Aorta (tissue), 5 donors: ENCODE measurements at places on chromosomes 3 and 15. TPM values are rescaled to one million over a fixed set of nuclear protein-coding genes. Genes with fewer than 3 reads are reported as not detected.

GRCh38 chr3:23915537-23916108 lies 1.2 kb downstream of the NKIRAS1 start:
- peak overlapping the region; percentile 83 for H3K4me3 ChIP-seq
- DNase-seq: no peak
- peaks cover 8% of the 10 kb centered on the region for H3K4me1 ChIP-seq
- H3K36me3 ChIP-seq: peaks cover 4% of the 10 kb centered on the region

DNA sequence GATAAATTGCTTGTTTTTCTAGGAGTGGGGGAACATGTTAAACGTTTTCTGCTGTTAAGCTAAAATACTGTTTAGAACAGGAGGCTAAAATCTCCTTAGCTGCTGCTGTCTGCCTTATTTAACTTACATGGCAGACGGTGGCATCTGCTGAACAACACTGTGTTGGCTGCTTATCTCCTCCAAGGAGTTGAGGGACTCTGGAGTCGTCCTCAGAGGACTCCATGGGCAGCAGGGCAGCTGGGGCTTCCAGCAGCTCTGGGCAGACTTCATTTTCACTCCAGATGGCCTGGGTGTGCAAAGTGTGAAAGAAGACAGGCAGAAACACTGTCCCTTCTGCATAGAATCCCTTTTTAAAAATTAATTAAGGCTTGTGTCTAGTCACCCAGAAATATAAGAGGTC lies 52.9 kb upstream of the NUDT16 start:
- H3K27me3 ChIP-seq: no peaks in the 10 kb centered on the region
- no peaks in the 10 kb centered on the region for H3K4me1 ChIP-seq
- no peak overlapping the region for H3K4me3 ChIP-seq
- DNase-seq: no peak

- no peaks in the 10 kb centered on the region for H3K4me1 ChIP-seq
- H3K36me3 ChIP-seq: no peaks in the 10 kb centered on the region
- no peak overlapping the region for H3K4me3 ChIP-seq
- H3K27me3 ChIP-seq: no peaks in the 10 kb centered on the region
- DNase-seq: peak; percentile 93
Observed at GRCh38 chr15:65101411-65101890, 13.5 kb downstream of the UBAP1L start.

GRCh38 chr3:156750191-156750873 lies 75.8 kb upstream of the LEKR1 start:
- no peak for DNase-seq
- H3K4me1 ChIP-seq: no peaks in the 10 kb centered on the region
- no peaks in the 10 kb centered on the region for H3K27me3 ChIP-seq
- no peaks in the 10 kb centered on the region for H3K36me3 ChIP-seq

GRCh38 chr15:28002136-28002861 lies 96.8 kb downstream of the OCA2 start:
- no peak overlapping the region for H3K4me3 ChIP-seq
- DNase-seq: no peak
- no peaks in the 10 kb centered on the region for H3K4me1 ChIP-seq
- no peaks in the 10 kb centered on the region for H3K36me3 ChIP-seq
- H3K27me3 ChIP-seq: no peaks in the 10 kb centered on the region

- H3K27ac ChIP-seq: no peak overlapping the region
- H3K27me3 ChIP-seq: no peaks in the 10 kb centered on the region
- H3K4me1 ChIP-seq: no peaks in the 10 kb centered on the region
- no peak overlapping the region for H3K4me3 ChIP-seq
- no peaks in the 10 kb centered on the region for H3K36me3 ChIP-seq
- peak; percentile 92 for DNase-seq
Observed at GRCh38 chr15:81023483-81024264, 23.0 kb downstream of the TLNRD1 start.

GRCh38 chr3:126472277-126473006 lies 3.2 kb downstream of the ZXDC start:
- DNase-seq: peak; percentile 90
- H3K36me3 ChIP-seq: peaks cover 7% of the 10 kb centered on the region
- H3K4me1 ChIP-seq: no peaks in the 10 kb centered on the region
- no peak overlapping the region for H3K27ac ChIP-seq
- no peak overlapping the region for H3K4me3 ChIP-seq

DNA sequence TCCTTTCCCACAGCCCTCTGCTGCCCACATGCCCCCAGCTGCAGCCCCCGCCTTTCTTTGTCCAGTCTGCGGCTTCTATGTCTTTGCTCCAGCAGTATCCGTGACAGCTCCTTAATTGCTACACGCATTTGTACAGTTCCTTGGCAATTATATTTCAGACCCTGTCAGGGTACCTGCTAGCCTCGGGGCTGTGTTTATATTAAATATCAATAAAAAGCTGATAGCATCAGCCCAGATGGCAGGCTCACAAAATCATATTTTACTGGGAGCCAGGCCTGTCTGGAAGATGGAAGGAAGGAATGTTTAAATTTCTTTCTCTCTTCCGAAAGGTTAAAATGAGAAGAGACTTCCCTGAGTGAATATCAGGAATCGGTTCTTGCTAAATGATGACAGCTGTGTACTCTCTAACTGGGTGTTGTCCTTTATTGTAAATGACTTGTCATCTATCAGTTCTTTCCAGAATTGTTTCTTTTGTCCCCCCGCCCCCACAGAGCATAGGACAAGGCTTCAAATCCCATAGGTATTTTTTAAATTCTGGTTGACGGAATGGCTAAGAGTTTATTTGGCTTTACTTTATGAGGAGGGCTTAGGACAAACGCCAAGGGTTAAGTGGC lies 378.1 kb downstream of the LRTM1 start:
- no peak overlapping the region for H3K4me3 ChIP-seq
- H3K36me3 ChIP-seq: no peaks in the 10 kb centered on the region
- no peak overlapping the region for H3K27ac ChIP-seq
- DNase-seq: no peak

DNA sequence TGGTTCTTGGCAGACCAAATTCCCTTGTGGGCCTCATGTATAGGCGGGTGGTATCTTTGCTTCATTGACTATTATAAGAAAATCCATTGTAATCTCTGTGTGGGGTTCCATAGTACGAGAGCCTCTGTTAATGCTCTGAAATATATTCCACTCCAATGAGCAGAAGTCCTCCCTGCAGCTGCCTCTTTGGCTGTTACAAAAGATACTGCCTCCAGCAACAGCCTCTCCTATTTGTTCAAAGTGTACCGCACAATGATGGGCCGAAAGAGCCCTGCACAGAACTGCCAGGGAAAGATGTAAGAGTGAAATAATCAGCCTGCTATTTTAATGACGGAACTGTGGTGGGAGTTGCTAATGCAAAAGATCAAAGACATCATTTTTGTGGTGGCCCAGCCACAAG lies 48.9 kb downstream of the GRK7 start:
- H3K36me3 ChIP-seq: peaks cover 2% of the 10 kb centered on the region
- no peaks in the 10 kb centered on the region for H3K27me3 ChIP-seq
- no peak overlapping the region for H3K4me3 ChIP-seq
- no peak overlapping the region for H3K27ac ChIP-seq
- no peak for DNase-seq

DNA sequence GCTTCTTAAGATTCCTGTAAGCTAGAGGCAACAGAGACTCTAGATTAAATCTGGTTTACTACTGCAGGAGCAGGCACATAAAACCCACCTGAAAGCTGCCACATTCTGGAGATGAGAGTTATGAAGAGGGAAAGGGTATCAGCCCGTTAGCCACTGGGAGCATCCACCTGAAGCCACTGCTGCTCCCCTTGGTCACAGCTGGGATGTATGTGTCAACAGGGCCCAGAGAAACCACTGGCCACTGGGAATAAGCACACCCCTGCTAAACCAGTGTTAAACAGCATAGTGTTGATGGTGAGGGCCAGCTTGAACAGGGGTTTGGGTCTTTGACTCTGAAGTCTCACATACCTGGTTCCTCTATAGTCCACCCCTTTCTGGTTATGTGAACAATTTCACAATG lies 10.9 kb downstream of the SLCO2A1 start:
- no peaks in the 10 kb centered on the region for H3K27me3 ChIP-seq
- no peak overlapping the region for H3K27ac ChIP-seq
- H3K4me3 ChIP-seq: no peak overlapping the region

- no peak for DNase-seq
- no peak overlapping the region for H3K4me3 ChIP-seq
- no peaks in the 10 kb centered on the region for H3K4me1 ChIP-seq
Observed at GRCh38 chr3:194054540-194054939, 81.4 kb upstream of the HES1 start.

The C3orf20 gene
- 0.30 TPM for total RNA-seq

The SEMA6D gene
- 9.0 TPM for total RNA-seq

The HRG gene
- not detected for total RNA-seq

The LRRIQ4 gene
- not detected for total RNA-seq

The SLC27A2 gene
- 0.39 TPM for total RNA-seq

The SLC12A8 gene
- 2.6 TPM for total RNA-seq
